Stimulated activated CD8-positive, alpha-beta memory T cell treated with anti-CD3 and anti-CD28 coated beads, Interleukin-7, amount 100 ng/mL, for 48 hours (primary cell): ENCODE measurements at places on chromosomes 2 and 18.

DNA sequence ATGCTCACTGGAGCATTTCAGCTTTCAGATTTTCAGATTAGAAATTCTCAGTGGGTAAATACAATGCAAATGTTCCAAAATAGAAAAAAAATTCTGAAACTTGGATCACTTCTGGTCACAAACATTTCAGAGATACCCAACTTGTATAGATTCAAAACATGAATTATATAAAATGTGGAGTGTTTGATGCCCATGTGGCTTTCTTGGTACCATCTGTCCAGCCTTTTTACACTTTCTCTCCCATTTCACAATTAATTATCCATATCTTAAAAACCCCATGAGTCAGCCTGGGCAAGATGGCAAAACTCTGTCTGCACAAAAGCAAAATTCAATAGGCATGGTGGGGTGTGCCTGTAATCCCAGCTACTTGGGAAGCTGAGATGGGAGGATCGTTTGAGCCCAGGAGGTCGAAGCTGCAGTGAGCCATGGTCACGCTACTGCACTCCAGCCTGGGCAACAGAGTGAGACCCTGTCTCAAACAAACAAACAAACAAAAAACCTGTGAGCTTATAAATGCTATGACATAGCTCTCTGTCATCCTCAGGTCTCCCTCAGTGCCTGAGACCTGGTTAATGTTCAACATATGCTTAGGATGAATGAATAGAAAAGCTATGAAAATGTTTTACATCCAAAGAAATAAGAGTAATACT lies 146.3 kb upstream of the TTC39C start:
- no peak for DNase-seq

DNA sequence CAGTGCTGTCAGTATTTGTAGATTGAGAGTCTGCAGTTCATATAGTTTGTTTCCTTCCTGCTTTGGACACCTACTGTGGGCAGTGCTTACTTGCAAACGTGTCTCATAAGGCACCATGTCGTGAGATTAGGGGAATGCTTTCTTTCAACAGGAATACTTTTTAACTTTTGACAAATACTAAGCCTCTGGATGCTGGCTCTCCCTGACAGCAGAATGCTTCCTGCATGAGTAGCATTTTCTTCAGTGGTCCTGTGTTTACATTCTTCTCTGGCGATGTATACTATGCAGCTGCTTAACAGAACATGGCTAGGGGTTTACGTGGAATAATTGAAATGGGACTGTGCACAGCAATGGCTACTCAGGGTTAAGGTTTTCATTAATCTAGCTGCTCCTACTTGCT lies 807.5 kb downstream of the MBD2 start:
- no peak for DNase-seq

DNA sequence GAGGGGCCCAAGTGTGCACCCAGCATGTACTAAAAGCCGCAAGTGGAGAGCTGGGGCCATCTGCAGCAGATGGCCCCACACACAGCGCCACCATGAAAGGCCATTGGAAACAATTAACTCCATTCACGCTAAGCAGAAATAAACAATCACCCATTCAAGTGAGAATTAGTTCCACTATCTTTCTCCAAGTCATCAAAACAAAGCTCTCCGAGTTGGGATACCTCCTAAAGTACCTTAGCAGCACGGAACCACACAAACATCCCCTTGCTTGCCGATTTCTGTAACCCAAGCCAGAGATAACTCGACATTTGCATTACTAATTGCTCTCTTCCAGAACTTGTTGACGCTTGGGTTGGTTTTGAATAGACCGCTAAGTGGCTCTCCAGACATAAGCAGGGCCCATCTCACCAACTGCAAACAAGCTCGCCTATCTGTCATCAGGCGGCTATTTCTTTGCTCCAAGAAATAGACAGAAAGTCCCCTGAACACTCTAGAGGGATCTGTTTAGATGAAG lies 840.6 kb upstream of the SALL3 start:
- no peak for DNase-seq

GRCh38 chr2:96831679-96832078 lies 12.1 kb downstream of the ANKRD23 start:
- no peak for DNase-seq

GRCh38 chr2:118990757-118991545 lies 49.0 kb downstream of the MARCO start:
- DNase-seq, result no peak

DNA sequence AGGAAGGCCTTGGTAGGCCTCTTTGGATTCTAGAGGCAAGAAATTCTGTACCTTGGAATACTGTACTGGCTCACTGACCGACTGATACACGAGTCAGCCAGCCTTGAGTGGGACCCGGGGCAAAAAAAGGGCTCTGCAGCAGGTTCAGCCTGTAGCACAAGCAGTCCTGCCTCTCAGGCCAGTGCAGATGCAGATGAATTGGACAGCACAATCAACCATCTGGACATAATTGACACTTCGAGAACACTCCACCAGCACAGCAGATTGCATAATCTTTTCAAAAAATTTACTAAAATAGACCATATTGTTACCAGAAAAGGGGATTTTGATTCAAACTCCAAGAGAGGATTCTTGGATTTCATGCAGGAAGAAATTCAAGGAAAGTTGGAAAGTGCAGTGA lies 241.6 kb downstream of the RPIA start:
- no peak for DNase-seq

DNA sequence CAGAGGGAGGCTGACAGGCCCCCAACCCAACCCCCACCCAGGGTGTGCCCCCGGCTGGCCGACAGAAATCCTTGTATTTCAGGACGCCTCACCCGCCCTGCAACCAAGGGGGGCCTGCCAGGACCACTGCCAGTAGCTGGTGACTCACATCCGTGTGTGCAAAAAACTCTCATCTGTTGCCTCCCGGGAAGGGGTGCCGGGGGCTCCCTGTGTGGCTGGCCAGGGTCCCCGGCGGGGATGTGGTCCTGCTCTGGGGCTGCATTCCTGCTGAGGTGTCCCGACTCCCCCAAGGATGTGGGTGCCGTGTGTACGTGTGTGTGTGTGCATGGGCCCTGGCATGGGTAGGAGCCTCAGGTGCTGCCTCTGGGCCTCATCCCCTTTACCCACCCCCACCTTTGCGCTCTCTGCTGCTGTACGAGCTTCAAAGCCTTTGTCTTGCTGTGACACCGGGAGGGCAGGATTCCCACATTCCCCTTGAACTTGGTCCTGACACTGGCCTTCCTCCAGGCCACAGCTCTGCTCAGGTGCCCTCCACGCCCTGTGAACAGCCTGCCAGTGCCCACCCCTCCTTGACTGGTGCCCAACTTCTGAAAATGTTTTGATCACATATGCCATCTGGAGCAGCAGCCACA lies 226.3 kb upstream of the HDAC4 start:
- DNase-seq, result no peak

- no peak for DNase-seq
Measured at GRCh38 chr2:16900405-16901025, 234.9 kb upstream of the CYRIA start.

DNA sequence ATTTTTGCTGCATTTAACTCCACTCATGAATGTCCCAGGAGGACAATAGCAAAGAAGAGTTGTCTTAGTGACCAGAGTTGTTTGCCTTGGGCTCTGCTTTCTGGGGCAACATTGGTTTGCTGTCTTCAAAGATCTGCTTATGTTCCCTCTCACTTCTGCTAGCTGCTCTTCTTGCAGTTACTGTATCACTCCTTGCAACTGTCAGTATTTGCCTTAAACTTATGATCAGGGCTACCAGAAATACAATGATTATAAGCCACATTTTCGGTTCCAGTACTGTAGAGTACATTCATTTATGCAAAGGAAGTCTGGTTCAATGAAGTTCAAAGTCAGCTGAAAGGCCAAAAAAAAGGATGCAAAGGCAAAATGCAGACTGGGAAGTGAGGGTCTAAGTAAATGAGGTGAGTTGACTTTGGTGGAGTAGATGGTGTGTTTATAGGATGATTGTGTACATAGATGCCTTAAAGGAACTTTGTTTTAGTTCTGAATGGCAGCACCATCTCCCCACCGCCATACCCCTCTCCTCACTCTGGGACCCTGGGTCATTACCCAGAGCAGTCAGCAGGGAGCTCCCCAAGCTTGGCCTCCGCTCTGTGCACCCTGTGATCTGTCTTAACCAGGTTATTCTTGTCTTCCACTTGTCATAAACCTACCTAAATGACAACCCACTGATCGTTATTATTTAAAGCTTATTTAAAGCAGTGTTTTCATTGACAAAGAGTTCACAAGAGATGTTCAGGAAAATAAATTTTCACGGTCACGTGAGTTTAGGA lies 236.0 kb downstream of the DOK6 start:
- DNase-seq, result no peak

DNA sequence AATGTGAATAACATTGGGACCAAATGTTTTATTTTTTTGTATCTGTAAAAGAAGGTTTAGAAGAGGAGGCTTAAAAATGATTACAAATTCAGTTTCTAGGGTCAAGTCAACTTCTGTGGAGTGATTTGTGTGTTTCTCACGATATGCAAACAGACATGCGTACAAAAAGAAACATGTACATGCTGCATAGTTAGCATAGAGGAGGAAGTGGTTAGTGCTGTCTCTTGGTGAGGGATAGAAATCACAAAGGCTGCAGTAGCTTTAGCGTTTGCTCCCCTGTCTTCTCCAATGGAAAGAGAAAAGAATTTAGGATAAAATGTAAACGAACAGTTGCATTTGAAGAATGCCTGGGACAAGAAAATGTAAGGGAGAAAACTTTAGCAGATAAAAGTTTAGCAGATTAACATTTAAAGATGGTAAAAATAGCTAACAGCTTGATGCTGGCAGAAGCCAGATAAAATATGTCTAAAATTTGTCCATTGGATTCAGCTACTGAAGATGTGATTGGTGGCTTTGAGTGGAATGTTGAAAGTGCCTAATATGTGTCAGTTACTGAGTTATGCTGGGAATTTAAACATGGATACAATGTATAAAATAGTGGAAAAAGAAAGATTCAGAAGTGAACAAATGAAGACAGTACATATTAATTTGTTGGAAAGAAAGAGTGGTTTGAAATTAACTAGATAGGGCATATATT lies 44.9 kb downstream of the MALT1 start:
- no peak for DNase-seq

DNA sequence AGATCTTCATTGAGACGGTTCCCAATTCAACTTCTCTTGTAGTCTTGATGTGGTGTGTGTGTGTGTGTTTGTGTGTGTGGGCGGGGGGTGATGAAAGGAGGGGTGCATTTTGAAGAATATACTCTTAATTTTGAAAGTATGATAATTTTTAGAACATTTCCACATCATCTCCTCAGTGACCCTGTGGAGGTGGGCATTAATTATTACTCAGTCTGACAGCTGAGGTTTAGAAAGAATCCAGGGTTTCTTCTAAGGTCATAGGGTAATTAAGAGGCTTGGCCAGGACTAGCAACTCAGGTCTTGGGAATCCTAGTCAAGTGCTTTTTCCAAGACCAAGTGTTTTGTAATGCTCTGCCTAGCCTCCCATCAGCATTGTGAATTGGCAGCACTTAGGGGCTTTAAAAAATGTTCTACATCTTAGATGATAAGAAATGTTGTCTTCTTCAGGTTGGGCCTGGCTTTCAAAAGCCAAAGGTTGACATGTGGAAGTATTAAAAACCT lies 100.5 kb downstream of the SPTBN1 start:
- DNase-seq, result no peak

DNA sequence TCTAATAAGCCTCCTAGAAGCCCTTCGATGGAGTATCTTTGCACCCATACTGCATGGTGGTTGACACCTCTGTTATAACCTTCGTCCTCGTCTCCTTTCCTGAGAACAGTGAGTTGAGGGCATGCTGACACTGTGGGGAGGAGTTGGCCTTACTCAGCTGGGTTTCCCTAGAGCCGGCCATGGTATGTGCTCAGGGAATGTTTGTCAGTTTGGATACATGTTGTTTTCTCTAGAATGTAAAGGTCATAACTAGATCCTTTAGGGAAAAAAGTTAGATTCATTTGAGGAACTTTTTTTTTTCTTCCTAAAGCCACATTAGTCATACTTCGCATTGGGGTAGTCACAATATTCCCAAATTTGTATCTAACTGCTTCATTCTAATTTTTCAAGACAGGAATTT lies 106.0 kb upstream of the FOSL2 start:
- DNase-seq, result no peak

- DNase-seq, result peak; percentile 95
Measured at GRCh38 chr2:203238704-203239526, at the start of gene CYP20A1. CYP20A1 (plus strand) TSS chr2:203239018; CDS start chr2:203239063, 45 bp downstream.

DNA sequence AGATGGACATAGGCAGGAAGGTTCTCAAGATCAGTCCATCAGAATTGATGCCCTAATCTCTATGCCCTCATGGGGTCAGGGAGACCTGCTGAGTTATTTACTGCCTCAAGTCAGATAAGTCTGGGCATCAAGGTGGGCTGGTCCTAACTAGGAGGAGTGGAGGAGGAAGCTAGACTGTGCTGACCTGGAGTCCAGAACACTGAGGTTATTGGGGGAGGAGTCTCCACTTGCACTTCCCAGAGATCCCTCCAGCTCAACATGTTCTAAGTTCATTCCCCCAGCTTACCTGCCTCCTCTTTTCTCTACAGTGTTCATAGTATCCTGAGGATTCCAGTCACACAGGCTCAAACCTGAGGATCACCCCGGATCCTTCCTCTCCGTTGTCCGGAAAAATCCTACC lies 19.3 kb downstream of the EVA1A start:
- no peak for DNase-seq
